Heart left ventricle (tissue), 16 donors: ENCODE measurements at places on chromosomes 12 and 14. TPM values are rescaled to one million over a fixed set of nuclear protein-coding genes. Genes with fewer than 3 reads are reported as not detected.

DNA sequence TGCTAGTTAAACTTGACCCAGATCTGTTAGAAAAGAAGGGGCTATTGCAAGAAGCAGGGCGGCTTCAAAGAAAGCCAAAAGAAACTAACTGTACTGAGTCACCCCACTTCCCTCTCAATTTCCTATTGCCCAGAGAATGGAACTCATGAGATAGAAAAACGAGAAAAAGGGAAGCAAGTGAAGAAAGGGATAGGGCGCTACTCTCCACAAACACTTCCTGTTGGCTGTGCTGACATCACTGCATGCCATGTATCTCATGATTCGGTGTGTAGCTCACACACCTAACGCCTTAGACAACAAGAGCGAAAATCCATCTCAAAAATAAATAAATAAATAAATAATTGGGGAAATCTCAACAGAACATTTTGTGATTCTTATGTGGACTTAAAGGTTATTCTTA, 13.0 kb upstream of the P2RX4 start:
- no peak for DNase-seq

DNA sequence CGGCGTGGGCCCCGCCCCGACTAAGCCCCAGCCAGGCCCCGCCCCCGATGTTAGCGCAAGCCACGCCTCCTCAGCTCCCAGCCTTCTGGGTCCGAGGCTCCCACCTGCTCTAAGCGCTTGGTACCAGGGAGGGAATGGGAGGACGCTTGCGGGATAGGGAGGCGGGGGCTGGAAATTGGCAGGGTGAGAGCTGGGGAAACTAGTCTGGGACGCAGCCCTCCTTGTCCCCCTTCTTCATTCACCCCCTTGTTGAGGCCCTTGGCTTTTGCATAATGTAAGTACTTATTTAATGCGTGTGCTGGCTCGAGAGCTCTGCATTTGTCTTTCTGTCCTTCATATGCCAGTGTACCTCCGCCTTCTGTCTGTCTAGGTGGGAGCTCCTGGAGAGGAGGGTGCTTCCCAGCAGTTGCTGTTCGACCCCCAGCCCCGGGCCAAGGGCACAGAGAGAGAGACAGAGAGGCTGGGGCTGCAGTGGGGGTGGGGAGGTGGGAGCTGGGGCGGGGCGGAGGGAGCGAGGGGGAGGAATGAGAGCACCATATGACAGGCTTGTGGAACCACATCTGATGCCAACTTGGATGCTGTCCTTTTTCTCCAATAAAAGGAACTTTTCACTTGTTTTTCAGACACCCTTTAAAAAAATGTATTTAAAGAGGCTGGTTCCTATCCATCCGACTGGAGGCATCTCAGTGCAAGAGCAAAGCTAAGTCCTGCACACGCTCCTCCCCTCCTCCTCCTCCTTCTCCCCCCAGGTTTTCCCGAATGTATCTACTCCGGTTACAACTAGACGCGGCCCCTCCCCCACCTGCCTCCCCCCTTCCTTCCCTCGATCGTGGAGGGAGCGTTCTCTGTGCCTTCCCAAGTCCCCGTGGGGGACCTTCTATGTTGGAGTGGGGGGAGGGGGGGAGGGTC, 25.6 kb upstream of the MAP1LC3B2 start:
- peak; percentile 79 for DNase-seq

DNA sequence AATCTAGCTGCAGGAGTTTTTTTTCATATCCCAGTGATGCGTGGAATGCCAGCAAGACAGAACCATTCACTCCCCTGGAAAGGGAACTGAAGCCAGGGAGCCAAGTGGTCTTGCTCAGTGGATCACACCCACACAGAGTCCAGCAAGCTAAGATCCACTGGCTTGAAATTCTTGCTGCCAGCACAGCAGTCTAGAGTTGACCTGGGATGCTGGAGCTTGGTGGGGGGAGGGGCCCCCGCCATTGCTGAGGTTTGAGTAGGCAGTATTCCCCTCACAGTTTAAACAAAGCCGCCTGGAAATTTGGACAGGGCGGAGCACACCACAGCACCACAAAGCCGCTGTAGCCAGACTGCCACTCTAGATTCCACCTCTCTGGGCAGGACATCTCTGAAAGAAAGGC, 86.9 kb upstream of the STXBP6 start:
- no peak for DNase-seq

DNA sequence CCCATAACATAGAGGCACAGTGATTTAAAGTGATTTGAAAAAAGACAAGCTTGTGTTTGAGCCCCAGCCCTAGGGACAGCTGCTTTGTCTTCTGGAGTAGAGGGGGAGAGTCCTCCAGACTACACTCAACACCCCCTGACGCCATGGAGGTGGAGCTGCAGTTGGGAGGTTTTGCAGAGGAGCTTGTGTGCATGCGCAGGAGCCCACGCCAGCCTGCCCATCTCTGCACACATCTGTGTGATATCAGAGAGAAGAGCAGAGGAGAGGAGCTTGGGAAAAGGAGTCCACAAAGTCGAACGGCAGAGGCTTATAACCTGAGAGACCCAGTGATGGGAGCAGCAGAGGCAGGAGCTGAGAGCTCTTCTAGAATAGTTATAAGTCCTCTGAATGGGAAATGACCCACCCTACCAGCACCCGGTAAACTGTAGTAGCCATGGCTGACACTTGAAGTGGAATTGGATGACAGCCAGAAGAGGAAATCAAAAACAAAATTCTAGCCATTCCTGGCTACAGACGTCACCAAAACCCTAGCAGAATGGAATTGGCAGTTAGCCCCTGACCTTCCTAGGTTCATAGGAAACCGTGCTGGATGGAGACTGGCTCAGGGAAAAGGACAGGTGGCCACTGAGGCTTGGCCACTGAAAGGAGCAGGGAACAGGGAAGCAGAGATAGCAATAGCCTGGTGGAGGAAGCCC, 185.1 kb upstream of the VASH1 start:
- no peak for DNase-seq

- DNase-seq = no peak
Observed at GRCh38 chr14:32941668-32942065, 3.0 kb downstream of the NPAS3 start.

- peak; percentile 70 for DNase-seq
Observed at GRCh38 chr12:2068653-2069052, 15.9 kb downstream of the CACNA1C start.

GRCh38 chr14:94938016-94938415, 168.1 kb upstream of the GSC start:
- no peak for DNase-seq

DNA sequence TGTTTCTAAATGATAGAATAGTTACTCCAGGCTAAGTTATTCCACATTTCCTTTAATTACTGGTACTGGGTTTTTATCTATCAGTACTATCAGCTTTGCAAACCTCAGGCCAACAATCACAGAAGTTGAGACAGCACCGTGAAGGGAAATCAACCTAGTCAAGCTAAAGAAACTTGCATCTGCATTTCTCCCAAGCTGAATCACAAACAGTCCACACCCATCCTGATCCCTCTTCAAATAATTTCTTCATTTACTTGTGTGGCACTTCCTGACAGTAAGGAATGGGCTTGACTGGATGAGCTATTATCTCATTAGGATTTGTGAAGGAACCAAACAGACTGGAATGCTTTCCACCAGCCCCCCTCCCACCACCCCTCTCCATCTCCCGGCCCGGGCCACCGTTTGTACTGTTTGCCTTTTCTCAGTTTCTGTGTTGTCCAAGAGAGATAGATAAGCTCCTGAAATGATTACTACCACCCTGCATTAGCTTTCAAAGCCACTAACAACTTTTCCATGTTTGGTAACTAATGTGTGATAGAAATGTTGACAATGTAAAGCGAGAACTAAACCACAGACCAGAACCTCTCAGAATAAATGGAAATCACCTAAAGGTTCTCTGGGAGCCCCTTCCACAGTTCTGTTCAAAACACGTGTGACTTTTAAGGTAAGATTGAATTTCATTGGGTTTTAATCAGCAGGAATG, 236.3 kb downstream of the SLC25A21 start:
- DNase-seq = no peak

DNA sequence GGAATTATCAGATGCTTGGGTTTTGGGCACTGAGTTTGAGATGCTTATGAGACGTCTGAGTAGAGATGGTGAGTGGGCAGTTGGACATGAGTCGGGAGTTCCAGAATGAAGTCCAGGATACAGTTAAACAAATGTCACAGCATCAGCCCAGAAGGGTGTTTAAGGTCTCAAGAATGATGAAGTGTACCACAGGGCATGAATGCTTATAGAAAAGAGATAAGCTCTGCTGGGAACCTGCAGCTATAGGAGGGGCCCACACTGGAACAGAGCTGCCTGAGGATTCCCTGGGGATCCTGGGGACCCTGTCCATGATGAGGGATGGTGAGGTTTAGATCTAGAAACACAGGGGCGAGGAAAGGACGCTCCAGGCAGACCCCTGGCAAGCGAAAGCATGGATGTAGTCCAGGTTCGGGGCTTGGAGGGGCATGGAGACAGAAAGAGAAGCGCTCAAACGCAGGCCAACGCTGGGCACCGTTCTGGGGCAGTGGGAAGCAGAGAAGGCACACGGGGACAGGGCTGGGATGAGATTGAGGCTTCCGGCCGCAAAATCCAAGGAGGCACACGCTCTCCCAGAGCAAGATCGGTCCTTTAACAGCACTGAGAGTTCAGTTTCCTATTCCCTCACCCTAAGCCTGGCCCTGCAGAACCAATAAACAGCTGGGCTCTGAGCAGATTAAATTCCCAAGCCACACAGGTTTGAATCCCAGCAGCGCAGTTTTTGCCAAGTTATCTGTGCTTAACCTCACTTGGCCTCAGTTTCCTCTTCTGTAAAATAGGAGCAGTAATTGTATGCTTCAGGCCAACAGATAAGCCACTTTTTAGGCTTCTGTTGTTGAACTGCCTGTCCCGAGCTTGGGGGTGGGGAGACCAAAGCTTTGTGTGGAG, 52.9 kb downstream of the EID3 start:
- no peak for DNase-seq

GRCh38 chr14:59510966-59511365, 26.6 kb downstream of the JKAMP start:
- no peak for DNase-seq

- no peak for DNase-seq
Observed at GRCh38 chr14:104087981-104088850, 2.7 kb downstream of the ASPG start.

DNA sequence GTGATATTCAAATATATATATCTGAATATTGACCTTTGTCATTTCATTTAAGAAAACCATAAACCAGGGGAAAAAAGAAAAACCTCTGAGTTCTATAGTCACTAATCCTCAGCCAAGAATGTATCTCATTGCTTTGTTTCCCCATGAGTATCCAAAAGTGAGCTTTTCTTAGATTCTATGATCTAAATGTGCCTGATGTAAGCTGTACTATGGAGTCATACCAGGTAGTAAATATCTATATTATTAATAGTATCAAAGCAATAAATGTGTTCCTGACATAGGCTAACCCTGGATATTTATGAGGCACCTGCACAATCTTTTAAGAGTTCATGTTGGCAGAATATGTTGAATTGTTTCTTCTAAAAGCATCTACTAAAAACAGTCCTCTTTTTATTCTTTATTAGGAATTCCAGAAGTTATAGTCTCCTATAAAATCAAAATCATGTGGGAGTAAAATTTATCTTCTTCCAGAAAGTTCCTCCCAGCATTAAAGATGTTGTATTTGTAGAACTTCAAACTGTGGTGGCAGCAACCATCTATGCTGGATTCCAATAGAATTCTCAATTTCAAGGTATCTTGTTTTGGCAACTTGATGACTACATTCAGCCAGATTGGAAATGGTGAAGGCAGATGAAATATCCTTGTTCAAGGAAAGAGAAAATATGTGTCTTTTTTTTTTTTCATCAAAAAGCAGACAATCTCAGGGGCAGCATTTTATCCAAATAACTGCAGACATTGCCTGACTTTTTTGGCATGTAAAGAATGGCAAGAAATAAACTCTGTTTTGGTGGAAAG, 139.7 kb upstream of the RASSF8 start:
- DNase-seq = no peak

DNA sequence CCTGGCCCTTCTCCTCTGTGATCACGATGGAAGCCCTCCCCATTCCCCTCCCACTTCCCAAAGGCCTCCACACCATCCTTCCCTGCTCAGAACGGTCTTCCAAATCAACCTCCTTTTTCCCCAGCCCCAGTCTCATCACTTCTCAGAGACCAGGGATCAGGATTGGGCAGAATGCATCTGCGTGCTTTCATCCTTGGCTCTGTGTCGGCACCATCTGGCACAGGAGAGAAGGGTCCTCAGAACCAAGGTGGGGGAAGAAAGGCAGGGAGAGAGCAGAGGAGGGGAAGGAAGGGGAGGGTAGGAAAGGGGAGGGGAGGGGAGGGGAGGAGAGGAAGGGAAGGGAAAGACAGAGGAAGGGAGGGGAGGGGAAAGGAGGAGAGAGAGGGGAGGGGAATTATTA, 52.4 kb upstream of the FICD start:
- no peak for DNase-seq

DNA sequence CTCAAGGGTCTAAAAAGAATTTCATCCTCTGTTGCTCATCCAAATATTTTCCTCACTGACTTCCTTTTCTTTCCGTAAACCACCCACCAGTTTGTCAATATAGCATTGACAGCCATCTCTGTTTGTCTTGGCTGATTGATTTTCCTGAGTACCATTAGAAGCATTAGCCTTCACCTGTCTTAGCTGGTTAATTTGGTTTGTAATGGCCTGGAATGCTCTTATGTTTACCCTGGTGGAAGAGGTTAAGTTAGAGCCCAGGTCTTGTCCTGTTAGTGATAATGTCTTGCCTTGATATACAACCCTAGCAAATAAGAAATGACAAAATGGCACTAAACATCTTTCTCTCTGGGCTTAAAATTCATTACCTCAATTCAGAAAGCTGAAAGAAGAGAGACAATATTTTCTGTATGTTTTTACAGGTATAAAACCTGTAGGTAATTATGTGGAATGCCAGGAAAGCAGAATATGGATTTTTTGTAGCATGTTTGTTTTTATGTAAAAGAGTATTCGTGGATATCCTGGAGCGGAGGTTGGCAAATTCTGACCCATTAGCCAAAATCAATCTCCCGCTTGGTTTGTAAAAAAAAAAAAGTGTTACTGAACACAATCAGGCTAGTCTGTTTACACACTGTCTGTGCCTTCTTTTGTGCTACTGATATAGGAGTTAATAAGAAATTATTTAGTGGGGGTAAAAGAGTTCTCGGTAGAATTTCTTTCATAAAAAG, 224.4 kb upstream of the DAAM1 start:
- DNase-seq = no peak

- no peak for DNase-seq
Observed at GRCh38 chr14:24851837-24852236, 198.1 kb downstream of the STXBP6 start.

- no peak for DNase-seq
Observed at GRCh38 chr12:132803125-132803524, 25.5 kb downstream of the GOLGA3 start.

GRCh38 chr12:4448943-4449850, 3.6 kb upstream of the FGF6 start:
- DNase-seq = no peak

Gene TMEM229B
- 1.2 TPM for polyA plus RNA-seq

Gene C1S
- polyA plus RNA-seq = 36.4 TPM

Gene ESRRB
- 6.5 TPM for polyA plus RNA-seq

Gene RTL1
- not detected for polyA plus RNA-seq

Gene FSCB
- polyA plus RNA-seq = not detected

Gene HCAR1
- polyA plus RNA-seq = 0.10 TPM

Gene GSC
- 0.15 TPM for polyA plus RNA-seq

Gene DHRS4L2
- 65.9 TPM for polyA plus RNA-seq

Gene PPFIA2
- polyA plus RNA-seq = 0.08 TPM
